ENCODE measurements at places on chromosomes 5 and 9. TPM values are rescaled to one million over a fixed set of nuclear protein-coding genes. Genes with fewer than 3 reads are reported as not detected.

Gene ARL15
- total RNA-seq: 10.7 TPM

Gene TAF1L
- total RNA-seq: not detected

Gene FREM1
- total RNA-seq: 0.26 TPM

Gene BAAT
- total RNA-seq: 0.13 TPM

Gene ZNF354C
- 8.4 TPM for total RNA-seq

Gene ZBTB34
- 4.7 TPM for total RNA-seq

Gene PCDHA1
- total RNA-seq: not detected

Gene KIF12
- total RNA-seq: under 0.01 TPM

Measured in epithelial cell of alveolus of lung (primary cell).